ENCODE measurements at places on chromosomes 3 and 15. TPM values are rescaled to one million over a fixed set of nuclear protein-coding genes. Genes with fewer than 3 reads are reported as not detected.

GADL1 gene
- not detected for polyA plus RNA-seq

CLRN1 gene
- not detected for polyA plus RNA-seq

UROC1 gene
- 0.02 TPM for polyA plus RNA-seq

KBTBD13 gene
- not detected for polyA plus RNA-seq

UMPS gene
- polyA plus RNA-seq = 39.8 TPM

CMSS1 gene
- polyA plus RNA-seq = 24.5 TPM

RHOV gene
- 0.06 TPM for polyA plus RNA-seq

PARP15 gene
- 63.3 TPM for polyA plus RNA-seq

SPTBN5 gene
- polyA plus RNA-seq = 1.6 TPM

ZNF620 gene
- polyA plus RNA-seq = 1.9 TPM
